Substantia nigra (tissue), 51 donors: ENCODE measurements at places on chromosomes 2 and 18.

DNA sequence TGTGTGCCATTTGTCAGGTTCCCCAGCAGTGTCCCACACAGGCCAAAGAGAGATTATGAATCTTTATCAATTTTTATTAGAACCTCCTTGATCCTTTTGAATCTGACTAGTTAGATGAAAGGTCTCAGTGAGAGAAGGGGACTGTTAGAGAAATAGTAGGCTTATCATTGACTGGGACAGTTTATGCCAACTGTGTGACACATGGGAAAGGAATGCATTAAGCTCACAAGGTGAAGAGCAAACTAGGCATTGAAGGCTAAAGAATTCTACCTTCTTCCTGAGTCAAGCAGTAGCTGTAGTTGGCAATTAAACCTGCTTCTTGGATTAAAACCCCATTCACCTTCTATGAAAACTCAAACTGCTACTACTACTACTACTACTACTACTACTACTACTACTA, 389.6 kb upstream of the CDH19 start:
- no peak for DNase-seq

DNA sequence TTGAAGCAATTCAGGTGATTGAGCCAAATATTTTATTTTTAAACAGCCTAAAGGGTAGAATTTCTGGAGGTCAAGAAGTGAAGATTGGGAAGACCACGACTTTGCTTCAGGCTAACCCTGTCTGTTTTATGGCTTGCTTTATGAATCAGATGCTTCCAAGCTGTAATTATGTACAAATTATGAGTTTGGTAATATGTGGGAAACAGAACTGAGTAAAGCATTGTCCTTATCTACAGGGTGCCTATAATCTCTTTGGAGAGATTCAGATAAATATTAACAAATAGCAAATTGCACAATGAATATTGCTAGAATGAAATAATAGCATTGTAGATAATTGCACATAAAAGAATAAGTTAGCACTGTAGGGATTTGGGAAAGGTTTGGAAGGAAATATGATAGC, 539.4 kb upstream of the CDH2 start:
- no peak for DNase-seq

DNA sequence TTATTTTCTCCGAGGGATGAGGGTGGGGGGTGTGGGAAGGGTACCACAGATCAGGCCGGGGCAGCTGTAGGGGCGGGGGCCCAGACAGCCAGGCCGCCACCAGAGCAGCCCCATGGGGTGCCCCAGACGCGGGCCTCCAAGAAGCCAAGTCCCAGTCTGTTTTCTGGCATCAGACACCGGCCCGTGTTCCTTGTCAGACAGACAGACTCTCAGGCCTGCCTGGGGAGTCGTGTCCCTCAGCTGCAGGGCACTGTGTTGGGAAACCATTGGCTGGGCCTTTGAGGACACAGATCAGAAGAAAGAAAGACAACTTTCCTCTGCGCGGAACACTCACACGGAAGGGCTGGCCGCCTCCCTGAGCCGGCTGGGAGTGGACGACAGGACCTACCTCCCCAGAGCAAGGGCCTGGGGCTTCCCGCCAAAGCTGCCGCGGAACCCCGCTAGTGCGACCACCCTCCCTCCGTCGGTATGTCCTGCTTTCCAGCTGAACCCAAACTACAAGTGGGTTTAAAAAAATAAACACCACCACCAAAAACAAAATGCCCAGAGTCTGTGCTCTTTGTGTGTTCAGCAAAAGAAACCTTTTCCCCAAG, 88.0 kb downstream of the SMAD7 start:
- DNase-seq, result no peak

DNA sequence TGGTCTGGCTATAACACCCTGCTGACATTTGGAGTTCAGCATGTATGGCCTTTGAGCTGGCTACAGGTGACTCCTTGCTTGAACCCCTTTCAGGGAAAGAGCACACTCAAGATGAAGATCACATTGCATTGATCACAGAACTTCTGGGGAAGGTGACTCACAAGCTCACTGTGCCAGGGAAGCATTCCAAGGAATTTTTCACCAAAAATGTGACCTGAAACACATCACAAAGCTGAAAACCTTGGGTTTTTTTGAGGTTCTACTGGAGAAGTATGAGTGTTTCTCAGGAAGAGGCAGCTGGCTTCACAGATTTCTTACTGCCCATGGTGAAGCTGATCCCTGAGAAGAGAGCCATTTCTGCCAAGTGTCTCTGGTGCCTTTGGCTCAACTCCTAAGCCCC, 879.0 kb downstream of the CBLN2 start:
- DNase-seq, result no peak

DNA sequence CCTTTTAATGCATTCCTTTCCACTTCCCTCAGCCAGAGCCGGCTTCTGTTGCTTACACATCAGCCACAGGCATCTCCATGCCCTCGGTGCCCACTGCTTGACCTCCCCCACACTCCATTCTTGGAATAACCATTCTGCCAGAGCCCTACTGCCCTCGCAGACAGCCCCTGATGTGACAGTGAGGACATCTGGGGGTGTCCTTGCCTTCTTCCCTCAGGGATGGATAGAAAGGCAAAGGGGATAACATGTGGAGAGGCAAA, 6.4 kb upstream of the NPPC start:
- no peak for DNase-seq

- DNase-seq, result no peak
Observed at GRCh38 chr2:209942936-209943605, 59.4 kb upstream of the RPE start.

DNA sequence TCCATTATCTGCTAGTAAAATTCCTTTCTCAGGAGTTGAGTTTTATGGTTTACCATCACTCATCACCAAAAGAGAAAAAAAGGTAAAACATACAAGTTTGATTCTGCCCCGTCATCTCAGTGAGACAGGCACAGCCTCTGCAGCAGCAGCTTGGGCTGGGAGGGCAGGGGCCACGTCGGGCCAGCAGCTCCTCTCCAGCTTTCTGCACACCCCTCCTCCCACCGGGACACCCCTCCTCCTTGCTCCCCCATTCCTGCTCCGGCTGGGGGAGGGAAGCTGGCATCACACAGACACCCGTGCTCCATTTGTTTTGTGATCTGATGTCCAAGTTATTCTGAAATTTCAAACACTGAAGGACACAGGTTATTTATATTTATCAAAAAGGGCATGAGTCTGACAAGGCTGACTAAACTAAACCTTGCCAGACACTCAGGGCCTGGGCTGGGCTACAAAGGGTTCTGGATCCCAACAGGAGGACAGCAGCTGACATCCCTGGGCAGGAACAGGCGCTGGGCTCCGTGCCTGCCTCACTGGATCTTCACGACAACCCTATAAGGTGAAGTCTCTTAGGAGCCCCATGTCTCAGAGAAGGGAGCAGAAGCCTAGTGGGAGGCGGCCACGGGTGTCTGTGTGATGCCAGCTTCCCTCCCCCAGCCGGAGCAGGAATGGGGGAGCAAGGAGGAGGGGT, 71.4 kb downstream of the HDAC4 start:
- DNase-seq, result no peak
